ENCODE measurements at places on chromosomes 4 and X.

- no peak for DNase-seq
These were observed 22.7 kb downstream of the BST1 start for GRCh38 chr4:15725608-15726007.

DNA sequence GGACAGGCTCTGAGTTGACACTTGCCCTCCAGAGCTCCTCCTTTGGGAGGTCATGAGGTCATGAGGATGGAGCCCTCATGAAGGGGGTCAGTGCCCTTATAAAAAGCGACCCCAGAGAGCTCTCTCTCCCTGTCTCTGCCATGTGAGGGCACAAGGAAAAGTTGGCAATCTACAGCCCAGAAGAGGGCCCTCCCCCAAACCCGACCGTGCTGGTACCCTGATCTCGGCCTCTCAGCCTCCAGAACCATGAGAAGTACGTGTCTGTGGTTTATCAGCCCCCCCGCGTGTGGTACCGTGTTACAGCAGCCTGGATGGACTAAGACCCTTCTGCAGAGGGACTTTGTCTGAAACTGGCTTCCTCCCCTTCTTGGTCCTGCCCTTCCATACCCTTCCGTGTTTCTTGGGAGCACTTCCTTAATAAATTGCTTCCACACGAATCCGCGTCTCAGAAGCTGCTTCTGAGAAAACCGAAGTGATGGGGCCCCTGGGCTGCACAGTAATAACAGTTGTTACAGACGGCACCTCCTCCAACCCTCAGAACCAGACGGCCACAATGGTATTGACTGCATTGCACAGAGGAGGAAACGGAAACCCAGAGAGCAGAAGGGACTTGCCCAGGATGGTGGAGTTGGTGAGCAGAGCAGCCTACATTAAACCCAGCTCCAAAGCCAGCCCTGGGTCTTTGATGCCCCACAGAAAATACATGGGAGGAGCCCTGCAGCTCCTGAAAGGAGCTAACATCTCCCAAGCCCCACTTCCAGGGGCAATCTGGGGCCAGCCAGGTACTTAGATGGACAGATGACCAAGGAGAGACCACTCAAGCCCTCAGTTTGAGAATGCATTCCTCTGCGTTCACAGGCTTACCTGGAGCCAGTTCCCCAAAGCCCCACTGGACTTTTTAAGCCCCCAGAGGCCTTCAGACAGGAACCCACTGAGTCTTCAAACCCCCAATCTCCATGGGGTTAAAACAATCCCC lies 242.7 kb downstream of the BCOR start:
- DNase-seq: peak; percentile 84

GRCh38 chr4:145216535-145216934 lies 36.1 kb upstream of the OTUD4 start:
- DNase-seq: no peak

DNA sequence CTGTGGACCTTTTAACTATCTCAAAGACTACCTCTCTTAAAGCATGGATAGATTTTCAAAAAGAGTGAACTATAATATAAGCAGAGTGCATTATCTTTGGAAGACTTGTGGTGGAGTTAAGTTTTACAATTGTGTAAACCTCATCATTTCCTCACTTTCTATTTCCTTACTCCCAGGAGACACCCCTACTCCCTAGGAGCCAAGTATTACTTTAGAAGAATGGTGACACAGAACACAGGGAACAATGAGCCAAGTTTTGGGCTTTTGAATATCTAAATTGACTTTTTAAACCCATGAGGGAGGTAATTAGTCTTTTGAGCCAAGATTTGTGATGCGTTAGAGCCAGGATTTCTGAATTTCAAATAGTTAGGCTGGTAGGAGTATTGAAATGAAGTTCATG lies 78.9 kb upstream of the UNC5C start:
- DNase-seq: no peak

DNA sequence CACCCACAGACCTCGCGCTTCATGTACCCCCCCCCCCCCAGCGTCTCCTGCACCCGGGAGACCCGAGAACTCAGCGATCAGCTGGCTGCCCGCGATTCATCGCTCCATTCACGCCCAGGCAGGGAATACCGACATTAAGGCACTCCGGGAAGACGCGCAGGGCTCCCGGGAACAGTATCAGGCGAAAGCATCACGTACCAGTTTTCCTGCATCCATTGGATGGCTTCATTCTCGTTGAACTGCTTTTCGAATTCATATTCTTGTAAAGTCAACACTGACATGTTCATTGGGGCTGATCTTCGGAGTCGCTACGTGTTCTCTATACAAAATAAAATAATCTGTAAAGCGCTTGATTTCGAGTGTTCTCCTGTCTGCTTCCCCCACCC lies 373 bp downstream of the ELOVL6 start:
- no peak for DNase-seq

- no peak for DNase-seq
These were observed 80.4 kb downstream of the PDLIM5 start for GRCh38 chr4:94531991-94532789.

- no peak for DNase-seq
These were observed 2.0 kb upstream of the THAP9 start for GRCh38 chr4:82898322-82899243.

DNA sequence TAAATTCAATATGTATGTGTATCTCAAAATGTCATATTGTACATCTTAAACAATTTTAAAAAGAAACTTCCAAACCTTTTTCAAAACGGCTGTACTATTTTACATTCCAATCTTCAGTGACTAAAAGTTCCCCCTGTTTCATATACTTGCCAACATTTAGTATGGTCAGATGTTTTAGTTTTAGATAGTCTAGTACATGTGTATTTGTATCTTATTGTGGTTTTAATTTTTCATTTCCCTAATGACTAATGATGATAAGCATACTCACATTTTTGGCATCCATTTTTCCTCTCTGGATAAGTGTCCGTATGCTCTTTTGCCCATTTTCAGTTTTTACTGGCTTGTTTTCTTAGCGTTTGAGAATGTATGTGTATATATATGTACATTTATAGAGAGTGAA lies 212.2 kb upstream of the MAGEB18 start:
- no peak for DNase-seq

DNA sequence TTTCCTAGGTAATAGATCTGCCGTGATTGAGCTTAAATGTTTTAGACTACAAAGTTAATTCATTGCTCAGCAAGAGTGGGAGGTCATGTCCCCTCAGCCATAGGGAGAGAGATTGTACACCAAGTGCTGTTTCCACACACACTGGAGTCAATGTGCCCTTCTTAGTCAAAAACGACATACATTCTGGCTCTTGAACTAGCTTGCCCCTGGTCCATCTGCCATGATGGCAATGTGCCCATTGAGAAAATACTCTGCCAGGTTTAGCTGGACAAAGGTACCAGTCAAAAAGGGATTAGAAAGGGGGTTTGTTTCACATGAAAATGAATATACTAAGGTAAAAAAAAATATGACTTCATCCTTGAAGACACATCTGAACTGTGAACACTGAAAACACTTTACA lies 377.1 kb upstream of the ADGRL3 start:
- no peak for DNase-seq

DNA sequence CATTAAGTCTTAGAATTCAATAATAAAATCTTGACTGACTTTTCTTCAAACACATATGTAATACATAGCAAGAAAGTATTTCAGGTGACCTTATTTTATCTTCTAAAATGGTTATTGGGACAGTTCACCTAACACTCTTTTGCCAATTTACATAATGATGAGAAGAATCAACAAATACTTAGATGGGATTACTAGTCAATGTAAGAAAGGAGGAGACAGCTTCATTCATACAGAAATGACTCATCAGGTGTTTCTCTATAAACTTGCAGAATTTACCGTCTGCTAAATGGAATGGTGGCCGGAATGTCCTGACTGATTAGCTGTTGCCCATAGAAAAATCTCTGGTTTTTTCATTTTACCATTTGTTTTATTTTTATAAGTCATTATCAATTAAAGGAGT lies 115.0 kb upstream of the ETNPPL start:
- DNase-seq: no peak

DNA sequence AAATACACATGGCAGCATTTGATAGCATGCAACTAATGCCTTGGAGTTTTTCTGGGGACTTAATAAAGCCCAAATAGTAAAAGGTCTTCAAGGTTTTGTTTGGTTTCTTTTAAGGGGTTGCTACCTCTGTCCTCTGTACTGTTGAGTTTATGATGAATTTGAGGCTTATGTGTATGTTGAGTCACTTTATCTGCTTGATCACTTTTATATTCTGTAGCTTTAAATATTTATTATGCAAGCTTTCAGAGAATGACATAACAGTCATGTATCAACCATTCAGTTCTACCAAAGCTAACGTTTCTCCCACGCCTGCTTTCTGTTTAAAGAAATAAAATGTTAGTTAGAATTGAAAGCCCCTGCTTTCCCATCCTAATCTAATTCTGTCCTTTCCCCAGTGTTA lies 122.2 kb downstream of the NHS start:
- no peak for DNase-seq

DNA sequence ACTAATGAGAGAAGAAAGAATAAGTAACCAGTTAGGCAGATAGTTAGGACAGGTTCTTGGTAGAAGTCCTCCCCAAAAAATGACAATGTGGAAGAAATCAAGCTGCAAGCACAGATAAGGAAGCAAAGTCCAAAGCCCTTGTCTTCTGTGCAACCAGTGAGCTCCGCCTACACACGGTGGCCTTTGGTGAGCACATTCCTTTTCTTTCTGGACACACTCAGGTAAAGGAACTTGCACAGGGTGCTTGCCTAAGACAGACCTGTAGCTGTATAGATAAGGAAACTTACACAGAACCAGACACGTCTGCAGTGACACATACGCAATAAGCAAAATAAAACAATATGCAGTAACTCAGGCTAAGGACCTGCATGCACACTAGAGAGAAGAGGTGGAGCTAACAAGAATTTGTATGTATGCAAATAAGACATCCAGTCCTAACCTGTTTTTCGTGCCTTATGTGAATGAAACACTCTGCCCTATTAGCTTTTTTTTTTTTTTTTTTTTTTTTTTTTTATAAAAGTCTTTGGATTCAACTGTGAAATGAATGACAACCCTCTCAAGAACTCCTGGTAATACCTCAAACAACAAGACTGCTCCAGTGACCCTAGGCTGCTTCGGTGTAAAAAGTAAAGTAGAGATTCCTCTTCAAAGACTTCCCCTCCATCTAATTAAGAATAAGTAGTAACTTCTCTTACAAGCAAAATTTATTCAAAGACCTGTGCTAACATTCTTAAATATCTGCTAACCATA lies 48.8 kb downstream of the UGT2B10 start:
- DNase-seq: no peak

DNA sequence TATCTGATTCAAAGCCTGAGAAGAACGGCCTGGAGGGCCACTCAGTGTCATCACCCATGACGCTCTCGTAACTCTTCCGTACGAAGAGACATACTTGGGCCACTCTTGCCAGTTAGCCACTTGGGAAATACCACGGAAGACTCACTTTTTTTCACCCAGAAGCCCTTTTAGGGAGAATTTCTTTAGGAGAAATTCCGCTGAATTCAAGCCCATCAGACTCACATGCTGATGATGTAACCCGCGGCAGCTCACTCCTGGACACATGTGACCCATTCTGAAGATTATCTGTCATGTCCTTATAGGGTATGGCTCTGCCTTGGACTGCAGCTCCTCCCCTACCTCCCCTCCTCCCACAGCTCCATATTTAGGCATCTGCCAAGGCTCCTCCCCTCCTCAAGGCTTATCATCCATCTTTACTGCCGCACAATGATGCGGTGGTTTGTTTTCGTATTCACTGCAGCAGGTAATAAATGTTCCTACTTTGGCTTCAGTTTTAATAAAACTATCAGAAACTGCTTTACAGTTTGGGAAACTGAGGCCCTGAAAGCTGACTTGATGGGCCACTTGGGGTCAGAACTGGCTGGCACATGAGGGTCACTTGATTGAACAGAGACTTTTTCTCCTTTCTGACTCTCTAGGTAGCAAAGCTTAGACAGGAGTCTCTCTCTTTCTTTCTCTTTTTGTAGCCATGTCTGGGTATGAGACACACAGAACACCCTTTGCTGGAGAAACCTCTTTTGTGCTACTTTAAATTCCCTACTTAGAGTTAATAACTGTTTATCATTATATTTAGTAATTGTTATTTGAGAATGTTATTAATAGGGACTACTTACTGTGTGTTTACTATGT lies 42.1 kb downstream of the RHOH start:
- peak; percentile 74 for DNase-seq

DNA sequence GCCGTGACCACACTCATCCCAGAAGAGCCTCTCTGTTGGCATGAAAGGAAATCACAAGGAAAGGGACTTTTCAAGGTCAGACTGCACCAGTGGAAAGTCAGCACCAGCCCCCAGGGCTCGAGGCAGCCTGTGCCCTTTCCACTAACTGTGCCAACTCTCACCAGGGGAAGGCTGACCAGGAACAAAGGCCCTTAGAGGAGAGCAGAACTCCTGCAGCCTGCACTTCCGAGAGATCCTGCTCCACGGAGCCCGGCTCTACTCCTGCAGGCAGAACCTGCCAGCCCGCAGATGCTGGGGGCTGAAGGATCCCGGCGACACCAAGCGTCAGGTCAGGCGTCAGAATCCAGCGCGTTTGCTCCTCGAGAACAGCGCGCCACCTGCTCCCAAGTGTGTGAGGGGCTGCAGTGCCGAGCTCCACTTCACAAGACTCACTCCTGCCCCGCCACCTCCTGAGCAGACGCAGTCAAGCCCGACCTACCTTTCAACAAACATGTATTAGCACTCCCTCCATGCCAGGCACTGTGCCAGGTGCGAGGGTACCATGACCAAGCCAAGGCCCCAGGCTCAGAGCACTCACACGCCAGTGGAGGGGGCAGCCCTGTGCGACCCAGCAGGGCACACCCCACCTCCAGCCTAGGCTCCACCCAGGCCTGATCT lies 13.6 kb upstream of the HELT start:
- DNase-seq: no peak

- no peak for DNase-seq
These were observed 33.0 kb downstream of the NLRP2B start for GRCh38 chrX:57647020-57647419.

DNA sequence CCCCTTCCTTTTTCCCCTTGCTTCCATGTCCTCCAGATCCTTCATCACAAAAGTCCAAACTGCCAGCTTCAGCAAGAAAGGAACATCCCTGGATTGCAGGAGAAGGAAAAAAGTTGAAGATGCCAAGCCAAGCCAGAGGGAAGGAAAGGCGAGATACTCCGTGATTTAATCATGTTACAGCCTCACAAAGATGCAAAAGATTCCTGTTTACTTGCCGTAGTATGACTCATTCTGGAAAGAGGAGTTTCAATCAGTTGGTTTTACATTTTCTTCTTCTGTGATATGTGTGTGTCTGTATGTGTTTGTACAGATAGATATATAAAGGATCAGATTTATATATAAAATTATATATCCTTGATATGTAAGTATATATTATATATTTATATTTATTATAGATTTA lies 69.3 kb downstream of the BTC start:
- DNase-seq: no peak

- peak; percentile 24 for DNase-seq
These were observed 11.7 kb downstream of the RPL9 start for GRCh38 chr4:39446842-39447573.
